ENCODE measurements at places on chromosomes 4 and X.

GRCh38 chr4:7775396-7775795, 164.3 kb downstream of the AFAP1 start:
- DNase-seq = no peak

DNA sequence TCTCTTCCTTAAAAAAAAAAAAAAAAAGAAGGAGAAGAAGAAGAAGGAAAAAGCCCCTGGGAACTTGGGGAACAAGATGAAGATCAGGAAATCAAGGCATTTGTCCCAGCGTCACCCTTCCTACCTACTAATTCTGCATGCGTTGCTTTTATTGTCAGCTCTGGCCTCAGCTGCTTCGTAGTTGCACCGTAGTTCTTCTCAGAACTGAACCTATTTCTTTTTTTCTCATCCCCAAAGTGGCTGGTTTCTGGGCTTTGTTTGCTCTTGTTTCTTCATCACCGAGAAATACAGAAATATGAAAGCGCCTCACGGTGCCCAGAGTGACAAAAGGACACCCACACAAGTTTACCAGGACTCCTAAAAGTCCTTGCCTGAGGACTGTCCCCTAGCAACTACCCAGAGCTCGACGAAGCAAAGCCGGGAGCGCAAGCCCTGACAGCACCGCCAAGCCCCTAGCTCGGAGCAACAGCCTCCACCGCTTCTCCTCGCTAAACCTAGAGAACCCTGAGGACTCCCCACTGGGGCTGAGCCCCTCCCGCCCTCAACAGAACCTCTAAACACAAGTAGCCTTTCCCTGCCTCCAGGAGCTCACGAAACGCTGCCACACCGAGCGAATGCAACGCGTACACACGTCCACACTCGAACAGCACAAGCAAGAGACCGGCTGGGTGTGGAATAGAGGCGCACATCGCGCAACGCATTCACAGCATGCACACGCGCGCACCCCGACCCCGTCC, 710 bp downstream of the PRKG2 start:
- no peak for DNase-seq

DNA sequence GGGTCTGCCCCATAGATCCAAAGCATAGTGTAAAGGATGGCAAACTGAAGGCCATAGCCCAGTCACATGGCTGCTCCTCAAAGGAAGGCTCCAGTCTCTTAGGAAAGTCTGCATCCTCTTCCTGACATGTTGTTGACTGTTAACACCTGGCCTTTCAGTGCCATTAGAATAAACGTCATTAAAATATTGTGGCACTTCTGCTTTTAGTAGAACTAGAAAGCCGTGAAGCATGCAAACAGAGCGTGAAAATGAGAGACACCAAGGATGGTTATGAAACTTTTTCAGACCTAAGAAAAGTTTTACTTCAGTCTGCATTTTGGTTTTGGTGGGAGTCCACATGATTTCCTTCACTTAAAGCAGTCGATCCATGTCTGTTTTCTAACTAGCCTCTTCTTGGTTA, 41.1 kb upstream of the AFF2 start:
- DNase-seq = no peak

DNA sequence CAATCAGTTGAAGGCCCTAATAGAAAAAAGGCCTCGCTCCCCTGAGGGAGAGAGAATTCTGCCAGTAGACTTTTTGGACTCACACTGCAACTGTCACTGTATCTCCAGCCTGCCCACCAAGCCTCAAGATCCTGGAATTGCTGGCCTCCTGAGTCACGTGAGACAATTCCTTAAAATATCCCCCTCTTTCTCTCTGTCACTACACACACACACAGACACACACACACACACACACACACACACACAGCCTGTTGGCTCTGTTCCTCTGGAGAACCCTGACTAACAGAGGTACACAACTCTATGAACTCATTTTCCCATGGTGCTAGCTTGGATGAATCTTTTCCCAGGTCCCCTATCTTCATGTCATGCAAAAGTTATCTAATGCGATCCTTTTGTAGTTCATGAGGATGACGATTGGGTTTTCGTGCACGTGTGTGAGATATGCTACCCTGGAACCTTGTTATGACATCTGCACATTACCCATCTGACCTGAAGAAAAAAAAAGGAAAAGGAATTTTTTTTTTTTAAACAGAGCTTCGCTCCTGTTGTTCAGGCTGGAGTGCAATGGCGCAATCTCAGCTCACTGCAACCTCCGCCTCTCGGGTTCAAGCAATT, 13.7 kb downstream of the CLRN2 start:
- DNase-seq = no peak

DNA sequence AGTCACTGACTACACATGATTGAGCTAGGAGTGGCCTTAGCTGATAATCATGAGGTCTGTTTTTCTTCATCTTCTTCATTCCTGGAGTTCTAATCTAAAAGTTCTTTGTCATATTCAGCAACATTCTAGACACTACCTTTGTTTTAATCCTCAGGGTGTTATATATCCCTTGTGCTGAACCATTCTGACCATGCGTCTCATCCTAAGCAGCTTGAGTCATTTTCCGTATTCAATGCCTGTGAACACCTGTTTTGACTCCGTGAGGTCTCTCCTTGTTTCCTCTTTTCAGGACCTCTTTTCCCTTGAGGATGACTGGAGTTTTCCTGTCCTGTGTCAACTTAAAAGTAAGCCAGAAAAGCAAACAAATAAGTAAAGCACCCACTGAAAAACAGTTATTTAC, 597.9 kb downstream of the GBA3 start:
- DNase-seq = no peak

GRCh38 chr4:5435823-5436222, 272.5 kb downstream of the EVC2 start:
- no peak for DNase-seq

DNA sequence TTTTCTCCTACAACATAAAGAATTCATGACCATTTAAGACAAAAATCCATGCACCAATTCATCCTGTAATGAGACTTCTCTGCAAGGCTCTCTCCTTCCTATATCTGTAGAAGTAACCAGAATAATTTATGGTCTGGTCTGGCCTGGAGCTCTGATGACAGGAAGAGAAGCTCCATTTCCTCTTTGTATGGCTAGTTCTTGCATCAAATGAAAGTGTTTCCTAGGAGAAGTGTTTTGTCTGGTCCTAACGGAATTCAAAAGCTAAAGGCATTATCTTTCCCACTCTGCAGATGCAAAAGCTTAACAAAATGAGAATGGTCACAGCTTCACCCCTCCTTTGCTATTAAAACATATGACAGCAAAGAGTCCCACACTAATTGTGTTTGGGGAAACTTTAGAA, 55.1 kb downstream of the SPATA18 start:
- DNase-seq = no peak

DNA sequence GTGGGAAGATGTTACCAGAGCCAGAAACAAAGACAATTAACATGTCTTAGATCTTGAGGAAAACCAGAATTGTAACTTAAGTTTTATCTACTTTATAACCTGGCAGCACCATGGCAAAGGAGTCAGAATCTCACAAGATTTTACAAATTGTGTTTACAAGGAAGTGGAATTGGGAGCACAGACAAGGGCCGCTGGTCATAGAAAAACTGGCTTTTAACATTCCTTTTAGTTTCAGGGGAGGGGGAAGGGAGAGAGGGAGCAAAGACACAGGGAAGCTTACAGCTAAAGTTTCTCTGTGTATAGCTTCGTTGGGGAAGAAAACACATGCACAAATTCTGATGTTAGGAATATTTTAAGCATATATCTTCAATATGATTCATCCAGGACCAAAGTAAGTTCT, 10.3 kb upstream of the UGT2B11 start:
- no peak for DNase-seq

DNA sequence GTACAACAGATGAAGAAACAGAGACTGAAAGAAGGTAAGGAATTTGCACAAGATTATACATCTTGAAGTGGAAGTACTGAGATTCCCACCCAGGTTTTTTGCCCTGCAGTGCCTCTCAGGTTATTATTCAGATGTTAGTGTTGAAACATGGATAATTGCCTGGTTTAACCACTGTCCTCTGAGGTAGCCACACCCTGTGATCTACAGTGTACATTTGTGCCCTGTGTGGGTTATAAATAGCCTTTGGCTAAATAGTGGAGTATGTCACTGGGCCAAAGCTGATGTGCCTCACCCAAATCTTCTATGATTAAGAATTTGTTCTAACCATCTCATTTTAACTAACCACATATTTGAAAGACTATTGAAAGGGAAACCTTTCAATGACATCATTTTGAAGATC, 5.4 kb upstream of the ASB5 start:
- no peak for DNase-seq

DNA sequence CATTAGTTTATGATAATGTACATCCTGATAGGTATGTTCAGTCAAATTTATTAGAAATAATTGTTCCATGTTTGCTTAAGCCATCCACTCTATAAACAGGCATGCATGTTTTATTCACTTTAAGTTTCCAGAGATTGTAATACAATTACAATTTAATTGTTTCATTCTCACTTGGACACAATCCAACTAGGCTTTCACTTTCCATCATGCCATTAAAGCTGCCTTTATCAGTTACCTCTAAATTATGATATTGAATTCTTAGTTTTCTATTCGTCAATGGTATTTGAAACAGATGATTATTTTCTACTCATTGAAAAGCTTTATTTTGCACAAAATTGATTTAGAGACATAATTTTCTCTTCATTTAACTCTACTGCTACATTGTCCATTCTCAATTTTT, 1196.3 kb downstream of the RAPGEF2 start:
- DNase-seq = no peak

DNA sequence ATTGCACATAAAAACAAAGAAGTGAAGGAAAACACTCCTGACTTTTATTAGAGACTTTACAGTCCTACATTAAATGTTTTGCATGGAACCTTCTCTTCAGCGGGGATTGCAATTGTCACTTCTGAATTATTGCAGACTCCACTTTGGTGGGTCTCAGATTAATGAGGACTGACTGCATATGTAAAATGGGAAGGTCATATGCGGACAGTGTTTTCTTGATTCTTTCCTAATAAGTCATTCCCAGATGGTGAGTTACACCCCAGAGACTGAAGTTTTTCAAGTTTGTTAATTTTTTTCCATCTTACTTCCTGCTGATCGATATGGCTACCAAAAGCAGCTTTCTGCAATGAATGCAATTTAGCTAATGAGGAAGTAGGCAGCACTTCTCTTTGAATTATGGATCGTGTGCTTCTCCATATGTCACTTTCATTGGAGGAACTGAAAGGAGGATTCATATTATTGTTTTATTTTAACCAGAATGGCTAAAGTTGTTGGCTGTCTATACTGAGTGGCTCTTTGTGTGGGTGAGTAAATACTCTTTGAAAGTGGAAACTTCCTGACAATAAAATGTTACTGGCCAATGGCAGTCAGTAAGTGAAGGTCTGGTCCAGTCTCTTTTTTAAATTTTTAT, 119.3 kb upstream of the CLNK start:
- DNase-seq = no peak

GRCh38 chrX:31245714-31246113, 173.9 kb upstream of the FTHL17 start:
- DNase-seq = no peak

GRCh38 chr4:25753239-25753638, 97.6 kb downstream of the SLC34A2 start:
- no peak for DNase-seq

DNA sequence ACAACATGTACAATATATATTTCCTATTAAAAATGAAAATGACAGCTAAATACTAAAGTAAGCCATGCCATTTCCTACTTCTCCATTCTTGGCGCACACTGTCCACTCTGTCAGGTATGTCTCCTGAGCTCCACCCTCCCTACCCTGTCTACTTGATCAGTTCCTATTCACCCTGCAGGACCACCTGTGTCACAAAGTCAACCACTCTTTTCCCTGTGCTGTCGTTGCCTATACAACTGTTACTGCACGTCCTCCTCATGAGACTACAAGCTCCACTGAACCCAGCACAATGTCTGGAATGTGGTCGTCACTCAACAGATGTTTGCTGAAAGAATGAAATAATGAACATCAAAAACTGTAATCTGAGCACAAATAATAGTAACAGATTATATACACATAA, 54.9 kb downstream of the SLC9A7 start:
- DNase-seq = no peak

DNA sequence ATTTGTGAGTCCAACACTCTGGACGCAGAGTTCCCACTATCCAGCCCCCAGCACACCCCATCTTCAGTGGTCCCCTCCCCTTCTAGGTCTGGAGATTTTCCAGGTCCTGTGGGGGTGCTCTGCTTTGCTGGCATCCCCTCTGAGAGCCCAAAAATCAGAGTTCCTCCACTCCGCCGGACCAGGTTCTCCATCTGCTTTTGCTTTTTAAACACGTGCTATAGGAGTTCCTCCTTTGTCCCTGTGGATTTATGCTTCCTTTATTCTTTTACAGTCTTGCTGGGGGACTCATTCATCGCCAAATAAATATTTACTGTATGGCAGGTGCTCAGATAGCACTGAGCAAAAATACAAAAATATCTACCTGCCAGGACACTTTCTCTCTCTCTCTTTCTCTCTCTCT, 324.7 kb downstream of the STK32B start:
- no peak for DNase-seq

DNA sequence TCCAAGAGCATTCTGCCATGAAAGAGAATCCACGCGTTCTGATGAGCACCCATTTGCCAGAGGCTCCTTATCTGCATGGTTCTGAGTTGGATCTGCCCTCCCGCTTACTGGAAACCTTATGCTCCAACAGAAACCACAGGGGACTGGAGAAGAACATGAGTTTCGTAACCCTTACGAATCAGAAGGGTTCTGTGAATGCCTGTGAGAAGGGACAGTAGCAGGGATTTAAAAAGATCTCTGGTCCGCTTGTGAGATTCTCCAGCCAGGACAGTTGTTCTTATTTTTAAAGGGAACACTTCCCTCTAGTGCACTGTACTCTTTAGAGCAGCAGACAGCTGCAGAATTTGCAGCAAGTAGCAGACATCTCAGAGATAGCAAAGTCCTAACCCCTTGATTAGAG, 22.5 kb upstream of the CENPU start:
- DNase-seq = no peak

- peak; percentile 24 for DNase-seq
Measured at GRCh38 chrX:110665223-110666002, 130.2 kb downstream of the CHRDL1 start.

DNA sequence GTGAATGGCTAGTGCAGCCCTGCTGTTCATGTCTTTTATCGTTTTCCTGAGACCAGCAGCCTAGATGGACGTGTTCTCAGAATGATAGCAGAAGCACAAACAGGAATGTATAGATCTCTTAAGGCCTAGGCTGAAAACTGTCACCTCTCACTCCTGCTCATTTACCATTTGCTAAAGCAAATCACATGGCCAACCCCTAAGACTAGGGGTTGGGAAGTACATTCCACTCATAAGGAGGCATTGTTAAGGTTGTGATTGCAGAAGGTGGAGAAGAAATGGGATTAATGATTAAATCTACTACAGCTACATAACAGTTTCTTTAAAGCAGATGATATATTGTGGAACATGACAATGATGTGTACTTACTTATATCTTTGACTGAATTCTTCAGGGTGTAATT, 536.8 kb upstream of the FTHL17 start:
- DNase-seq = no peak
